Stimulated activated CD8-positive, alpha-beta memory T cell treated with anti-CD3 and anti-CD28 coated beads, Interleukin-4, amount 100 ng/mL, for 1 hour (primary cell): ENCODE measurements at places on chromosomes 2 and 18.

DNA sequence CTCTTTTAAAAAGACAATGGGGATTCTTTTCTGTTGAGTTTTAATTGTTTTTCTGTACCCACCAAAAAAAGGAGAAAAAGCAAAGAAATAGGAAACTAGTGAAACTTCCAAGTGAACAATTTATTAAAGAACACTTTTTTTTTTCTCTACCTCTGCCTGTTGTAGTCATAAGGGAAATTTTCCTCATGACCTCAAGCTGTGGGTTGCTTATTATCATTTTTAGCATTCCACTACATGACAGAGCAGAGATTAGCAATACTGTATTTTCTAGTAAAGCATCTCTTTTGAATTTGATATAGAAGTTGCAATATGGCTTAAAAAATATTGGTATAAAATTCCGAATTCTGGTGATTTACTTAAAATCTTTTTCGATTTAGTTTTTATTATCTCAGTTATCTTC lies 87.9 kb upstream of the LRRTM1 start:
- DNase-seq = no peak

DNA sequence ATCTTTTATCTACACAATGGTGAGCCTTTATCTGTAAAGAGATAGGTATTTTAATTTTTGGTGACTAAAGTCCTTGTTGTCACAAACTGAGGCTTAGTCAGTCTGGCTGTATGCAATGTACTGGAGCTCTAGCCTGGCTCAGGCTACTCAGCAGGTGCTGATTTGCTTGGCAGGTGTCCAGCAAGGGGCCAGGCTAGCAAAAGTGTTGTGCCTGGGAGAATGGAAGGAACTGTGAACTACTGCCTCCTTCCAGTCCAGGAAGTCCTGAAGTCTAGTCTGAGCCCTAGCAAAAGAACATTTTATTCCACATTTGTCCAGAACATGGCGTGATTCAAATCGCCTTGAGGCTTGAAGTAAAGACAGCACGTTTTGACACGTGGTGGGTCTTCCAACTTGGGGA lies 260.5 kb downstream of the CCDC85A start:
- no peak for DNase-seq

- DNase-seq = no peak
These were observed 23.8 kb downstream of the ASB18 start for GRCh38 chr2:236240228-236240990.

- no peak for DNase-seq
These were observed 128.1 kb upstream of the MYCN start for GRCh38 chr2:15812187-15812780.

DNA sequence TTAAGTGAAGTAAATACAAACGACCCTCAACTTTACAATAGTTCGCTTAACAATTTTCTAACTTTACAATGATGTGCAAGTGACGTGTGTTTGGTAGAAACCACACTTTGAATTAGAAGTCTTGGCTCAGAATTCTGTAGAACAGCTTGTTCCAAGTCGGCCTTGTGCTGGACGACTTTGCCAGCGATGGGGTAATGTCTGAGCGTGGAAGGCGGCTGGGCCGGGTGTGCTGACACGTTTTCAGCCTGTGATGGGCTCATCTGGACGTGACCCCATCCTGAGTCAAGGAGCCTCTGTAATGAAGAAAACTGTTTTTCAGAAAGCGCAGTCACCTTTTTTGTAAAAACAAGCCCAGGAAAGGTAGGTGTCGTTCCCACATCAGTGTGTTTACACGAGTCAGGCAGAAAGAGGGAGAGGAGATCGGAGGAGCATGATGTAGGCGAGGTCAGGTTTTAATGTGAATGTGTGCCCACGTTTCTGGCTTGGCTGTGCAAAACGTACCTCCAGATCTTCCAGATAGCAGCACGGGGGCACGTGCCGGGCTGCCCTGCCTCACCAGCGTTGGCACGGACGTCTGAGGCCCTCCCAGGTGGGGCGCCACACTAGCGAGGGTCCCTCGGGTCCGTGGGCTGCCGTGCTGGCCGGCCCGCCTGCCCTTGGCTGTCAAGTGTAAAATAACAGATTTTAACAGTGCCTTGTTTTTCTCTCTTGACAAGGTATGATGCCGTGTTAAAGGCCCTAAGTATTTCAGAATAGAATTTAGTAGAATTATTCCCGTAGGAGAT lies 54.6 kb downstream of the CTDP1 start:
- DNase-seq = no peak

- DNase-seq = no peak
These were observed 5.1 kb downstream of the AGPS start for GRCh38 chr2:177397481-177398289.
